AG09319 (cell line): ENCODE measurements at places on chromosomes 1 and 21.

- DNase-seq: no peak
These were observed 202.2 kb upstream of the C8B start for GRCh38 chr1:57167997-57168396.

- DNase-seq: peak; percentile 60
These were observed at the start of gene DPYD for GRCh38 chr1:97920832-97921571. DPYD (minus strand) TSS chr1:97921034; CDS start chr1:97920922, 112 bp downstream.

DNA sequence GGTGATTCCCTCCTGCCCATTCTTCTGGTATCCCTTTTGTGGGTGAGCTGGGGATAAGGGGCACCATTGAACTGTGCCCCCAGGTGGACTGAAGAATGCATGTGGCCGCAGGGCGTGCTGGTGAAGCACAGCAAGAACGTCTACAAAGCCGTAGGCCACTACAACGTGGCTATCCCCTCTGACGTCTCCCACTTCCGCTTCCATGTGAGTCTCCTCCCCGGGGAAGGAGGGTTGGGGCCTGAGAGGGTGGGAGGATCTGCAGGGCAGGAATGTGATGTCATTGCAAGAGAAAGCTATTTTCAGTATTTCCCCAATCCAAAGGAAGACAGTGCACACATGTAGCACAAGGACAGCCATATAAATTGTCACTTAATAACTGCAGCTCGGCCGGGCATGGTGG, 7.5 kb upstream of the KPNA6 start:
- no peak for DNase-seq

DNA sequence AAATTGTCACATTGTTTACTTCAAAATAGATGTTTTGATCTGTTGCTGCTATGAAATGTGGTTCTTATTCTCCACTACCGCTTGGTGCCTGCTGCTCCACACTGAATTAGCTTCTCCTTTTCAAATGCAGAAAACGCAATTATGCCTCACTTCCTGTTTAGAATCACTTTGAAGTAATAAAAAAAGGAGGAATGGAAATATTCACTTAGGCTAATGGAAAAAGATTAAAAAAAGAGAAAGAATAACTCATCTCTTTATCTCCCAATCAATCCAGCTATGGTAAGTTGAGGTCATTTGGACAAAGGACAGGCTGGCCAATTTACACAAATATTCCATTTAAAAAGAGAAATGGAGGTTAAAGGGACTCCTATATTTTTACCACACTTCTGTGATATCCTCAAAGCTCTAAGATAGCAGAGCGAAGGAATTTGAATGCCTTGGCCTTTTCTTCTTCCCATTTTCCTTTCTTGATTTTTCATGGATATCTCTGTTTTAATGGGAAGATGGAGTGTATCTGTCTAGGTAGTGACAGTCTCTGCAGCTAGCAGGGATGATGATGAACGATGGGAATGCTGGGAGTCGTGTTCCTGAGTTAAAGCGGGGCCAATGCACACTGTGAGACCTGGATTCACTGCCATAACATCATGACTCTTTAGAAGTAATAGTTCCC, 35.7 kb downstream of the RGS5 start:
- no peak for DNase-seq

DNA sequence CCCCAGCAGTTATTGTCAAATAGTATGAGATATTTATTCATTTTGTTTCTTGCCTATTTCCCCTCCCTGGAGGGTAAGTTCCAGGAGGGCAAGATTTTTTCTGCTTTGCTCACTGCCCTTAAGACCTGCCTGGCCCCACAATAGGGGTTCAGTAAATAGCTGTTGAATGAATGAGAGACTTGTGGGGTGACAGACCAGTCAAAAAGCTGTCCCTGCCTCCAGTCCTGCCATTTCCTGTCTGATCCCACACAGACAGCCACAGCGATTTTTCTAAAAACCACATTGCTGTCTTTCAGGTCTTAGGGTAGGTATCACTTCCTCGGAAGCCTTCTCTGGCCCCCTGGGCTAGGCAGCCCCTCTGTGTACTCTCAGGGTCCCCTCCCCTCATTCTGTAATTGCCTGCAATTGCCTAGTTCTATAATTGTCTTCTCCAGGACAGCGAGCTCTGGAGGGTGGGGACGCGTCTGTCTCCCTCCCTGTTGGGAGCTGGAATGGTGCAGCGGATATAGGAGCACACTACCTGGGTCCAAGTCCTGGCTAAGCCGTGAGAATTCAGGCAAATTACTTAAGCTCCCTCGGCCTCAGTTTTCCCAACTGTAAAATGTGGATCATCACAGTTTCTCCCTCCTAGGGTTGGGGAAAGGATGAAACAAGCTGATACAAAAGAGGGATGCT, 1.8 kb upstream of the EXTL1 start:
- DNase-seq: no peak

- peak; percentile 3 for DNase-seq
These were observed 242.6 kb upstream of the CXADR start for GRCh38 chr21:17270229-17270628.

DNA sequence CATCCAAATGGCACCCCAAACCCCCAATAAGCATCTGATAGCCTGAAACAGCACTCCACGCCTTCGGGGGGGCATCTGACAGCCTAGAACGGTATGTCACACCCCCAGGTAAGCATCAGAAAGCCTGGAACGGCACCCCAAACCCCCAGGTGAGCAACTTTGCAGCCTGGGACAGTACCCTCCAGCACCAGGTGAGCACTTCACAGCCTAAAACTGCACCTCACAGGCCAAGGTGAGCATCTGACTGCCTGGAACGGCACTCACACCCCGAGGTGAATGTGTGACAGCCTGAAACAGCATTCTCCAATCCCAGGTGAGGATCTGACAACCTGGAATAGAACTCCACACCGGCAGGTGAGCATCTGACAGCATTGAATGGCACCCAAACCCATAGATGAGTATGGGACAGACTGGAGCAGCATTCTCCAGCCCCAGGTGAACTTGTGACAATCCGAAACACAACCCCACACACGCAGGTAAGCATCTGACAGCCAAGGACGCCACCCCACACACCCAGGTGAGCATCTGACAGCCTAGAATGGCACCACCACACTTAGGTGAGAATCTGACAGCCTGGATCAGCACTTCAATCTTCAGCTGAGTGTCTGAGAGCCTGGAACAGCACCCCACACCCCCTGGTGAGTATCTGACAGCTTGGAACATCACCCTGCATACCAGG, 18.3 kb upstream of the MMEL1 start:
- DNase-seq: no peak

- DNase-seq: no peak
These were observed 2.7 kb downstream of the SNAPIN start for GRCh38 chr1:153661111-153661708.

DNA sequence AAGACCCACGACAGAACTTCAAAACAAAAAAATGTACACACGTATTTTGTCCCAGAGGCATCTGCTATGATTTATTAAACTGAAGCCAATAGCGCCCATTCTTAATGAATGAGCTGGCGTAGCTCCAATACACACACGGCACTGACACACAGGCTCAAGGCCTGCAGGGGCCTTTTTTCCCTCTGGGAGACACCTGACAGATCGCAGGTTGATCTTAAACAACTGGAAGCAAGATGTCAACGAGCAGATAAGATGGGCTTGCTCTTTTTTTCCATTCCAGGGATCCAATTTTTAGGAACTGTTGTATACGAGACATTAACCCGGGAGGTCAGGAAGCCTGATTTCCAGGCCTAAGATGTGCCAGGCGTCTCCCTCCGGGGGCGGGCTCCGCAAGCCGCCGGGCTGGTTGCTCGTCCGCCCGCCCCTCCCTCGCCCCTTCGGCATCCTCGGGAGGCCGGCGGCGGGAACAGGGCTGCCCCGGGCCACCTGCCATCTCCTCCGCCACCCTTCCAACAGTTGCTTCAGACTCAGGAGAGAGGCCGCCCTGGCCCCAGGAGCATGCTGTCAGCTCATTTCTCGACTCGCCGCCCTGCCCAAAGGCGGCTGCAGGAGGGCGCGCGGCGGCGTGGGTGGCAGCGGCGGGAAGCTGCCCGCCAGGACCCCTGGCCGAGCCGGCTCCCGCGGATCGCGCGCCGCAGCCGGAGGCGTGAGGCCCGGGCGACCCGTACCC, 735 bp downstream of the TTC13 start:
- DNase-seq: no peak

DNA sequence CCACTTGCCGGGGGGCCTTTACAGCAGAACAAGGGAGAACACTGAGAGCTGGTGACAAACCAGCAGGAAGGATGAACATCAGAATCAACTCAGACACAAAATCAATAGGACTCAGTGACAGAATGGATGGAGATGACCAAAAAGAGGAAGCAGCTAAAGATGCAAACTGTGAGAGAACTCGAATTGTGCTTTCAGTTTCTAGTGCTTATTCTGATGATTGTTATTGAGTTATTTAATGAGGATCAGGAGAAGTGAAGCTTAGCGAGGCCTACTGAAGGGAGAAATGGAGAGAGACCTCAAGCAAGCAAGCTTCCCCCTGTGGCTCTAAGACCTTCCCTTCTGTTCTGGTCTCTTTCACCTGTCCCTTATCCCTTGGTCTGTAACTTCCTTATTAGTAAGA, 30.3 kb upstream of the TMEM125 start:
- DNase-seq: no peak
